ENCODE measurements at places on chromosomes 11 and 22. TPM values are rescaled to one million over a fixed set of nuclear protein-coding genes. Genes with fewer than 3 reads are reported as not detected.

Gene CNTN5
- 19.5 TPM for polyA plus RNA-seq

Gene NUDT8
- polyA plus RNA-seq = 7.0 TPM

Gene BDNF
- 1.4 TPM for polyA plus RNA-seq

DNA sequence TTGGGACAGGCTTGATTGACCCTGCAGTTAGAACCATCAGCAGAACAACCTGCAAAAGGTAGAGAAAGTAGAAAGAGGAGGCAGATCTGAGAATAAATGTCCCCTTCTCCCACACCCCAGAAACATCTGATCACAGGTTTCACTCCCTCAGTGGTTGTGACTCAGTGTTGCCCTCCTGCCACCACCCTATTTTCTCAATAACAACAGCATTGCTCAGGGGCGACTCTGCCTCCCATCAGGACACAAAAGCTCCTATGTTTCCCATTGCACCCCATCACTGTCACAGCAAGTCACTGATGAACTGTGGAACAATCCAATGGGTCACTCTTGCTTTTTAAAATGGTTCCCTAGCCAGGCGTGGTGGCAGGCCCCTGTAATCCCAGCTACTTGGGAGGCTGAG lies 110.2 kb downstream of the RASSF10 start:
- DNase-seq = no peak

DNA sequence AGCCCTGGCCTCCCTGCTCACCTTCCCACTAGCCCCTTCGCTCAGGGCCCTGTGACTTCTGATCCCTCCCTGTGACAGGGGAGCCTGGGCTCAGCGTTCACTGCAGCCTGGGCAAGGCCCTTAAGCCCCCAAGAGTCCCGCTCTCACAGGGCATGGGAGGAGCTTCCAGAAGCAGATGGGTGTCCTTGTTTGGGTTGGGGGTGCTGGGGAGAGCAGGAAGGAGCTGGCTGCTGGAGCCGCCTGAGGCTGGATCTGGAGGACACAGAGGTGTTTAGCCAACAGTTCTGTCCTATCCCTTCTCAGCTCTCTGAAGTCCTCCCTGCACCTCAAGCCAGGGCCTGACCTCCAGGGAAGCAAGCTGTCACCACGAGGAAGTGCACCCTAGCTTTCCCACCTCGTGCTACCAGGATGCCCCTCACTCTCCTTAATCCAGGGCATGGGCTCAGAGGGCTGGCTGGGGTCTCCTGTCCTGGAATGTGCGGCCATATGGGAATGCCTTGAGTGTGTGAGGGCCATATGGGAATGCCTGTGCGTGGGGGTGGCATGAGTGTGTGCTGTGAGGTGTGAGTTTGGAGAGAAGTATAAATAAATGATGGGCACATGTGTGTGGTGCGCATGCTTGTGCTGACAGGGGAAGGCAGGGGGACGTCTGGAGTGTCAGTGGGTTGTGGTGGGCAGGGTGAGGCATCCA lies 25.0 kb upstream of the TUB start:
- no peak for DNase-seq

DNA sequence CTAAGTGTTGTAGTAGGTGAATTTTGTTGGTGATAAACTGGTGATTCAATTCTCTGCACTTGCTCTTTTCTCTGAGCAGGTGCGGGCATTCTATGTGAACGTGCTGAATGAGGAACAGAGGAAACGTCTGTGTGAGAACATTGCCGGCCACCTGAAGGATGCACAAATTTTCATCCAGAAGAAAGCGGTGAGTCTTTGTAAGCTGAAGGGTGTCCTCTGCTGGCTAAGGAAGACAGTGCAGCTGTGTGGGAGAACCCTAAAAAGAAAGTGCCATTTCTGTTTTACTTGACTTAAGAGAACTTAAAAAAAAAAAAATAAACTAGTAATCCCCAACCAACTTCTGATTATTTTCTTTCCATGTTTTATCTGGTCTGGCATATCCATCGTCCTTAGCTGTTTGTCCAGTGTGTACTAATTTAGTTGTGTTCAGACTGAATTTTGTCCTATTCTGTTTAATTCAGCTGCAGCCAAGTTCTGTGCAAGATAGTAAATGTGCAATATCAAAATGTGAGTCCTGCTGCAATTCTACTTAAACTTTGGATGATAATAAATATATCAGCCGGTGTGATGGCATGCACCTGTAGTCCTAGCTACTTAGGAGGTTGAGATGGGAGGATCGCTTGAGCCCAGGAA lies 29.6 kb downstream of the CAT start:
- DNase-seq = no peak

- DNase-seq = no peak
These were observed 20.2 kb downstream of the GAB2 start for GRCh38 chr11:78397398-78397797.

- DNase-seq = peak; percentile 59
These were observed 1.7 kb downstream of the PHF21A start for GRCh38 chr11:46119352-46120216.
